ENCODE measurements at places on chromosomes 1 and 21.

GRCh38 chr1:82064691-82065090, 264.0 kb downstream of the ADGRL2 start:
- no peak for DNase-seq

GRCh38 chr1:230820568-230820967, 47.8 kb downstream of the C1orf198 start:
- no peak for DNase-seq

DNA sequence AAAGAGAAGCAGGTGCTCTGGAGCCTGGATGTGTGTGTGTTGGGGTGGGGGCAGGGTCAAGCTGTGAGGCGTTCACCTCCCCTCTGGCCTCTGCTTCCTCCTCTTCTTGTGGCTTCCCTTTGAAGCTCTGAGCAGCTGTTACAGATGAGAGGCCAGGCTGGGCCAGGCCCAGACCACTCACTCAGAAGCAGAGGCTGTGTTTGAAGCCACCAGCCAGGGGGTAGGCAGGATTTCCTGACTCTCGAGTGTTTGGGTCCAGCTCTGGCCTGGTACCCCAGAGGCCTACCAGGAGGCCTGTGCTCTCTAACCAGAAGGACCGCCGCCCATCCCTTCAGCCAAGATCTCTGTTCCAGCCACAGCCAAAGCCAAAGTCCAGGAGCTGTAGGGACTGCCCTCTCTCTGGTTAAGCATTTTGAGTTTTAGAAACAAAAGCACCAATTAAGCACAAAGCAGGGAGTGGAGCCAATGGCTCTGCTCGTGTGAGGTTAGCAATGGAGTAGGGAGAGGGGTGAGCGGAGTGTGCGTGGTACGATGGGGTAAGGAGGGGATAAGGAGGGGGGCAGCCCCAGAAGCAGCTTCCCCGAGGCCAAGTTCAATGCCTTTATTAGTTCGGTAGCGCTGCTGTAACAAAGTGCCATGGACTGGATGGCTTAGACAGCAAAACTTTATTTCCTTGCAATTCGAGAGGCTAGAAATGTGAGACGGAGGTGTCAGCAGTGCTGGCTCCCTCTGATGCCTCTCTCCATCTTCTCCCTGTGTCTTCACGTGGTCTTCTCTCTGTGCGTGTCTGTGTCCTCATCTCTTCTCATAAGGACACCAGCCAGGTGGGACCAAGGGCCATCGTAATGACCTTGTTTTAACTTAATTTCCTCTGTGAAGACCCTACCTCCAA, 20.5 kb downstream of the RCSD1 start:
- no peak for DNase-seq

DNA sequence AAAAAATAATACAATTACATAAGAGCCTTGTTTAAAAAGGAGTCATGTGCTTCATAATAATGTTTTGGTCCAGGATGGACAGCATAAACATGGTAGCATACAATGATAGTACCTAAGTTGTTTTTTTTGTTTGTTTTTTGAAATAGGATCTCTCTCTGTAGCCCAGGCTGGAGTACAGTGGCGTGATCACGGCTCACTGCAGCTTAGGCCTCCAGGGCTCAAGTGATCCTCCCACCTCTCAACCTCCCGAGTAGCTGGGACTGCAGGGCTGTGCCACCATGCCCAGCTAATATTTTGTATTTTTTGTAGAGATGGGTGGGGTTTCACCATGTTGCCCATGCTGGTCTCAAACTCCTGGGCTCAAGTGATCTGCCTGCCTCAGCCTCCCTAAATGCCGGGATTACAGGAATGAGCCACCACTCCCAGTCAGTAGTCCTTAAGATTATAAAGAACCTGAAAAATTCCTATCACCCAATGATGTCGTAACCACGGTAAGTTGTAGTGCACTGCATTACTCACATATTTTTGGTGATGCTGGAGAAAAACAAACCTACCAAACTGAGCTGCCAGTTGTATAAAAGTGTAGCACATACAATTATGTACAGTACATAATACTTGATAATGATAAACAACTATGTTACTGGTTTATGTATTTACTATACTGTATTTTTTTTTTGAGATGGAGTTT, 22.4 kb upstream of the RCOR3 start:
- no peak for DNase-seq

- no peak for DNase-seq
These were observed 73.1 kb upstream of the ACTRT2 start for GRCh38 chr1:2948001-2948750.

- DNase-seq = no peak
These were observed 65.1 kb upstream of the RGL1 start for GRCh38 chr1:183739741-183740271.

DNA sequence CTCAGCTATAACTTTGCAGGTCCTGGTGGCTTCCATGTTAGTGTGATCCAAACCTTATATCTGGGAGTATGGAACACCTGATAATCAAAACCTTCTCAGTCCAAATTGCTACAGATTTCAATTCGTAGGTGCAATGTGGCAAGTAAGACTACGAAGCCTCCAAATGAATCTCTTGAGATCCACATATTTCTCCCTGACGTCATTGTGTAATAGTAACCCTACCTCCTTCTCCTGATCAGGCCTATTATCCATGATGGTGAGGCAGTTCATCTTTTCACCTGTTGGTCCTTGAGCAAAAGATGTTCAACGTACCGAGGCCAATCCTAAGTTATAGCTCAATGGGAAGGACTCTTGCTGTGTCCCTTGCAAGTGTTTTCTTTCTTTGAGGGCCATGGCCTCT, 115.9 kb upstream of the CHRM3 start:
- DNase-seq = no peak

DNA sequence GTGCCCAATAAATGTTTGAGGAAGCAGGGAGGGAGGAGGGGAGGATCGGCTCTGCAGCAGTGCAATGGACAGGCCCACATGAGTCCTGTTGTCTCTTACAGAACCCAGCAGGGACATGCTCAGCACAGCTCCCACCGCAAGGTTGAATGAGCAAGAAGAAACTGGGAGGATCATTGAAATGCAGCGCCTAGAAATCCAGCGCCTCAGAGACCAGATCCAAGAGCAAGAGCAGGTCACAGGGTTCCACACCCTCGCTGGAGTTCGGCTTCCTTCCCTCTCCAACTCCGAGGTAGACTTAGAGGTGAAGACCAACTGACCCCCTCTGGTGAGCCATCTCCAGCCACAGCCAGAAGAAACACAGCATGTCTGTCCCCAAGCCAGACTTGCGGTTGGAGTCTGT, 15.9 kb upstream of the TMEM125 start:
- DNase-seq = no peak

GRCh38 chr1:86516335-86516734, 30.5 kb upstream of the CLCA4 start:
- no peak for DNase-seq

DNA sequence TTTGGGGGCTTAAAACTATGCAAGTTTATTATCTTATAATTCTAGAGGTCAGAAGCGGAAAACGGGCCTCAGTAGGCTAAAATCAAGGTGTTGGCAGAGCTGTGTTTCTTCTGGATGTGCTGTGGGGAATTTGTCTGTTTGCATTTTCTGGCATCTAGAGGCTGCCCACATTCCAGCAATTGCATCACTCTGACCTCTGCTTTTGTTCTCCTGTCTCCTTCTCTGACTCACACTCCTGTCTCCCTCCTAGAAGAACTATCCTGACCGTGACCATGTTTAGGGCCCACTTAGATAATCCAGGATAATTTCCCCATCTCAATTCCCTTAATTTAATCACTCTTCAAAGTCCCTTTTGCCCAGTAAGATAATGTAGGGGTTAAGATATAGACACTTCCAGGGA, 127.4 kb upstream of the DEPDC1 start:
- DNase-seq = no peak

- no peak for DNase-seq
These were observed 46.5 kb downstream of the PBX1 start for GRCh38 chr1:164605254-164606091.
